ENCODE measurements at places on chromosomes 7 and 10.

DNA sequence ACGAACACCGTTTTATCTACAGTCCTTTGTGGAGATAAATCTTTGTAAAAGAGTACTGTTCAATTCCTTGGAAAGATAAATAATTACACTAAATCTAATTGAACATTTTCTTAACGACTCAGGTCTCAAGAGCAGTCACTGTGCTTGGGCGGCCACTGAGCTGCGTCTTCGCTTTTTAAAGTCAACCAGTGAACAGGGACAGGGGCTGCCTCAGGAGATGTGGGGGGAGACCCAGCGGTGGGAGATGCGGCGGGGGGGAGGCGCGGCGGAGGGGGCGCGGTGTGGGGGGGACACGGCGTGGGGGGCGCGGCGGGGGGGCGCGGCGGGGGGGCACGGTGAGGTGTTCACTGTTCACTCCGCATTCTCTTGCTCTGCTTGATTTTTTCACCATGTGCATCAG is 39.8 kb downstream of the CAMK2B start:
- DNase-seq, result no peak

- DNase-seq, result no peak
Observed at GRCh38 chr10:119215371-119215770, 8.0 kb downstream of the GRK5 start.

GRCh38 chr7:93530701-93531100 is 43.8 kb downstream of the CALCR start:
- DNase-seq, result no peak

GRCh38 chr7:16688249-16688648 is 42.3 kb downstream of the BZW2 start:
- DNase-seq, result no peak

GRCh38 chr7:29612596-29612995 is 49.0 kb downstream of the PRR15 start:
- DNase-seq, result no peak

DNA sequence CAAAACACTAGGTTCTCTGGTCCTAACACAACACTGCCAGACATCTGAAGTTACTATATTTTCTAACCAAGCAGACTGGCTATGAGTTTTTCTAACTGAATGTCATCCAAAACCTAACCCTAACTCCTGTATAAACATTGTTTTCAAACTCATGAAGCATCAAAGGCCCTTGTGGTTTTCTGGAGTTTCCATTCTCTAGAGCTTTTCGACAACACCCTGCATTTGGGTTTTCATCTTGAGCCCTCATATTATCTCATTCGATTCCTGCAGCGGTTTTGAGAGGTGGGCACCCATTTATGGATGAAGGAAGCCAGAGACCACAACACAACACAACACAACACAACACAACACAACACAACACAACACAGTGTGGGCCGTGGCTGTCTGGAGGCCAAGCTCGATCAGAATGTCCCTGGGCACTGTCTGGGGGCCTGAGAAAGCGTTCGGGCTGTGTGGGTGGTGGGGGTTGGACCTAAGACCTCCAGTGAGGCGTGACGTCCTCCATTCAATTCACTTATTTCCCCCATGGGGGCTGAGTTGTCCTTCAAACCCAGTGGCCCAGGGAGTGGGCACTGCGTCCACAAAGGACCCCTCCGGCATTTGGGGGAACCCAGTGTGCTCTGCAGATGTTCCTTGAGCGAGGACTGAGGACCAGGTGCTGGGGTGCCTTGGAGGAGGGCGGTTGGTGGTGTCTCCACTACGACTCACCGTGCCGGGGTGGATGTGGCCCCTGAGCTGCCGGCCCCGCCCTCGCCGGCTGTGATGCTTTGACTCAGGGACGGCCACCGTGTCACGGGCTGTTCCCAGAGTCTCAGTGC is 490.4 kb downstream of the DNAJB6 start:
- no peak for DNase-seq

DNA sequence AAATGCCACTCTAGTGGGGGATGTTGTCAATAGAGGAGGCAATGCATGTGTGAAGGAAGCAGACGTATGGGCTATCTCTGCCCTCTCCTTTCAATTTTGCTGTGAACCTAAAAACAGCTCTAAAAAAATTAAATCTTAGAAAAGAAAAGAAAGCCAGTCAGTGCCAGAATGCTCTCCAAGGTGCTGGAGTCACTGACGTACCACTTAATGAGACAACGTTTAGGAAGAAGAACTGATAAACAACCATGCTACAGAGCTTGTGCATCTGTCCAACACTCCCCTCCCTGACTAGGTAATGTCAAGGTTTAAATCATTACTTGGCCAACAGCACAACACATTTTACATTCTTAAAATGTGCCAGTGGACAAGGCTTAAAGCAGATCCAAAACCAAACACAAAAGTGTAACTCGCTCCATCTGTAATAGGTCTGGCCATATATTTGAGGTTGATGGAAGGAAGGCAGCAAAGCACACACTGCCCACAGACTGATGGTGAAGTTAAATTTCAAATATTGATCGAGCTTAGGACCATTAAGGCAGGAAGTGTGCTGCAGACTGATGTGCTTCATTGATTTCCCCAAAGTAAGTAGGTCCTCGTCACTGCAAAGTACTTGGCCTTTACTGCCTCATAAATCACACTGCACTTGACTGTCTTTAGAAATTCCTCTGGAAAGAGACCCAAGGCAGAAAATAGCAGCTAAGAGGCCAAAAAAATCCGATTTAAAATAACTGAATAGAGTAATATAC is 15.5 kb downstream of the ARMH3 start:
- no peak for DNase-seq

- no peak for DNase-seq
Observed at GRCh38 chr7:29647020-29647654, 83.5 kb downstream of the PRR15 start.

- DNase-seq, result no peak
Observed at GRCh38 chr7:117385363-117386109, 41.8 kb downstream of the ASZ1 start.

GRCh38 chr10:36538953-36539586 is 586.3 kb upstream of the ANKRD30A start:
- DNase-seq, result no peak

GRCh38 chr7:55078465-55079372 is 59.9 kb downstream of the EGFR start:
- DNase-seq, result peak; percentile 54

DNA sequence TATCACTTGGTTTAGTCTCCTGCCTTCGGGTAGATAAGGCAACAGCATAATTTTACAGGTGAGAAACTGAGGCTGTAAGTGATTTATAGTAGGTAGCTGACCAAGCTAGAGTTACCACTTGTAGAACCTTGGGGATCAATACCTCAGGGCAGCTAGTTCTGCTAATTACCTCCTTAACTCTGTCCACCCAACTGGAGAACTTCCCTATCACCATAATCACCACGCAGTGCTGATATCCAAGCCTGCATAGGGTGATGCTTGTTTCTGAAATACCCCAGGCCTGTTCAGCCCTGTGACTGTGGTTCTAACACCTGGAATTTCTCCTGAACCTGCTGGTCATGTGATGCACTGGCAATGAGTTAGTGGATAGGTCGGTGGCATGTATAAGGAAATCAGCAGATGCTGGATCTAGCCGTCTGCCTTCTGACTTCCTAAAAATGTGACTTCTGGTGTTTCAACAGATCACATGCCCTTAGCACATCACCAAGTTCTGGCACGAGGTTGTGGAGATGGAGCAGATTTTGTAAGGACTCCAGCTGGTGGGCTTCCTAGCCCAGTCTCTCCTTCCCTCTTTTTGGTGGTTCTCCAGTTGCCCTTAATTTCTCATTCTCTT is 15.3 kb downstream of the PLAU start:
- no peak for DNase-seq

GRCh38 chr7:75639071-75639885 is 99.5 kb downstream of the HIP1 start:
- peak; percentile 54 for DNase-seq

GRCh38 chr7:84226759-84227158 is 32.2 kb upstream of the SEMA3A start:
- no peak for DNase-seq

- no peak for DNase-seq
Observed at GRCh38 chr7:73948287-73948686, 79.7 kb upstream of the ELN start.

DNA sequence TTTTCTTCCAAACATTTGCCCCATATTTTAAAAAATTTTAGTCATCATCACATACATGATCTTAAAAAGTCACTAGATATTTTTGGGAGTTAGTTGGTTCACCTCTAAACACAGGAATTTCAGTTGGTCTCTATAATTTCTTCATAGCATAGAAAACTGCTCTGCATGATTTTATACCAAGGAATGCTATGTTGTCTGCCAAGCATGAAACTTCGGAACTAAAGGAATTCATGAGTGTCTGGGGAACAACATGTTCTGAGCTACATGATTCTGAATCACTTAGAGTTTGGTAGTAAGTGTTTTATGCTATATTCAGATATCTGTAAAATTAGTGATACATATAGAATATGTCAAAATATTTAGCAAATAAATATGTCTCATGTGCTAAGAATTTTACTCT is 957.8 kb downstream of the GATA3 start:
- no peak for DNase-seq

DNA sequence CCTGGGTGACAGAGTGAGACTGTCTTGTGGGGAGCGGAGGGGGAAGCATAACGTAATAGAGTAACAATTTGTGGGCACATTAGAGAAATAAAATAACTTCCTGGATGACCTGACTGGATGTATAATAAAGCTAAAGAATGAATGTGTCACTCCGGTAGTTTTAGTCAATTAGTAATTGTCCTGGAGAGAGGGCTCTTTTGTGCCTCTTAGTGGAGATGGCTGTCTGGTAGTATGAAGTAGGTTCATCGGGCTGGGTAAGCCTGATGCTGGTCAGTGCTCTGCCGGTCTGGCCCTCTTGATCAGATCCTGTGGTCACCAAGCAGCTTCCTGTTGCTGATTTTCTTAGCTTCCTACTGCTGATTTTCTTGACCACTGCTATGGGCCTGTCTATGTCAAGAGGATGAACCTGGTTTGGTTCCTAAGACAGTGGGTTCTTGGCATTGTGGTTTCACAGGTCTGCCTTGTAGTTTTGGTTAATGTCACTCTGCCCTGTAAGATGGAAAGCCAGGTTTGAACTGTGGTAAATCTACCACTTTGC is 34.1 kb downstream of the ZRANB1 start:
- no peak for DNase-seq

GRCh38 chr10:108454793-108455192 is 1290.3 kb upstream of the SORCS1 start:
- no peak for DNase-seq

GRCh38 chr10:112663234-112664125 is 216.5 kb downstream of the VTI1A start:
- DNase-seq, result no peak

DNA sequence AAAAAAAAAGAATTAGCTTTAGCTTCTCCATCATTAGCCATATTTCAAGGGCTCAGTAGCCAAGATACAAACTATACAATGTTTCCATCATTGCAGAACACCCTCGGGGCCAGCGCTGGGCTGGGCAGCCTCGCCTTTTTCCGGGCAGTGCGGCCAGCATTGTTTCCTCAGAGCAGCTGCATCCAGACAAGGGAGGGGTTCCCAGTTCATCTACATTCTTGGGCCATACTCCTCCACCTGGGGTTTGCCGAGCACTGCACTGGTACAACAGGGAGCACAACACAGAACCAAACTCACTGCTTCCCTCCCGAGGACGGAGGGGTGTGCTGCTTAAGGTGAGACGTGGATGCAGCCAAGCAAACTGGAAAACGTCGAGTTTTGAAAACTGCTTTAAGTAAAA is 2.4 kb upstream of the PKD1L1 start:
- no peak for DNase-seq

DNA sequence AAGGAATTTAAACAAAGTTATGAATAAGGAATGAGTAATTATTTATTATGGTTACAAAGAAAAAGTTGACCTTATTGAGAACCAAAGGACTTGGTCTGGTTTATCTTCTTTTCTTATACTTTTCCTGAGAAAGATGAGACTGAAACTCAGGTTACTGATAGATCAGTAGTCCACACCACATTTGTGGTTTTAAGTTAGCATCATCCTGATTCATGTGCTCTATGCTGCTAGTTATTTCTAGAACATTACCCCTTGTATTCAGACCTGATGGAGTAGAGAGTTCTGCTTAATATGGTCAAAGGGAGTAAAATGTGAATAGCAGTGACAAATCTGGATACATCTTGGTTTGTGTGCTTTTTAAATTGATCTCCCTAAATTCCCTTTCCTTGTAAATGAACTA is 63.8 kb downstream of the FOXP2 start:
- no peak for DNase-seq

GRCh38 chr10:51244748-51245490 is 170.6 kb downstream of the PRKG1 start:
- DNase-seq, result peak; percentile 18

DNA sequence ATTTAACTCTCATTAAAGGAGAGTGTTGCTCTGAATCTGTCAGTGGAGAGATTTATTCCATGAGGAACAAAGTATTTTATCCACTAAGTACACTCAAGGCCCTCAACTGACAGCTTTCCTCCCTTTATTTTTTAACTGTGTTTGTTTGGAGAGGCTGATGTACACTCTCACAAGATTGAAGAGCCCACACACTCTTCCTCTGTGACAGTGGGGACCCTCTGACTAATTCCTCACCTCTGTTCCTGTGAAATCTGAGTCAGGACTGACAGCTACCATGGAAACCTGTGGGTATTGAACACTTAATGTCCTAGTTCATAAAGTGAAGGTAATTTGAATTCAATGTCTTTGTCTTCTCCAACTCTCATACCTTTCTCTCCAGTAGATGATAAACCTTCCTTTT is 189.8 kb upstream of the PITRM1 start:
- DNase-seq, result no peak

GRCh38 chr7:18317941-18318340 is 177.6 kb upstream of the HDAC9 start:
- DNase-seq, result no peak

DNA sequence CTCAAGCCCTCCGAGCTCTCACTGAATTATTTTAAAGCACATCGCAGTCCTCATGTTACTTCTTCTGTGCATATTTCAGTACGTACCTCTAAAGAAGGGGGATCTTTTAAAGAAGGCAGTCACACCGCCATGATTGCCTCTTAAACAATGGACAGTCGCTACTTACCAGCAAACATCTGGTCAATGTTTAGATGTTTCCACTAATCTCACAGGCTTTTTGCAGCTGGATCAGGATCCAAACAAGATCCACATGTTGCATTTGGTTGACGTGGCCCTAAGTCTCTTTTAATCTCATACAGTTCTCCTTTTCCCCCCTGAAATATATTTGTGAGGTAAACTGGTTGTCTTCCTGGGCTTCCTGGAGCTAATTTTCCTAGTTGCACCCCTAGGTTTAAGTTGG is 50.0 kb downstream of the PRF1 start:
- no peak for DNase-seq

GRCh38 chr10:42638821-42639270 is 476 bp upstream of the ZNF33B start:
- DNase-seq, result no peak

- DNase-seq, result no peak
Observed at GRCh38 chr10:3136336-3136735, 36.2 kb downstream of the PITRM1 start.

- no peak for DNase-seq
Observed at GRCh38 chr10:12742771-12743170, 258.7 kb downstream of the CCDC3 start.

Measured in NT2/D1 (cell line).